SW480 (cell line): ENCODE measurements at places on chromosomes 16 and 17.
A peak's percentile ranks its signal among the peaks of the same experiment; 100 is the strongest.

- peak; percentile 54 for DNase-seq
Observed at GRCh38 chr17:57499648-57500049, 243.3 kb downstream of the MSI2 start.

DNA sequence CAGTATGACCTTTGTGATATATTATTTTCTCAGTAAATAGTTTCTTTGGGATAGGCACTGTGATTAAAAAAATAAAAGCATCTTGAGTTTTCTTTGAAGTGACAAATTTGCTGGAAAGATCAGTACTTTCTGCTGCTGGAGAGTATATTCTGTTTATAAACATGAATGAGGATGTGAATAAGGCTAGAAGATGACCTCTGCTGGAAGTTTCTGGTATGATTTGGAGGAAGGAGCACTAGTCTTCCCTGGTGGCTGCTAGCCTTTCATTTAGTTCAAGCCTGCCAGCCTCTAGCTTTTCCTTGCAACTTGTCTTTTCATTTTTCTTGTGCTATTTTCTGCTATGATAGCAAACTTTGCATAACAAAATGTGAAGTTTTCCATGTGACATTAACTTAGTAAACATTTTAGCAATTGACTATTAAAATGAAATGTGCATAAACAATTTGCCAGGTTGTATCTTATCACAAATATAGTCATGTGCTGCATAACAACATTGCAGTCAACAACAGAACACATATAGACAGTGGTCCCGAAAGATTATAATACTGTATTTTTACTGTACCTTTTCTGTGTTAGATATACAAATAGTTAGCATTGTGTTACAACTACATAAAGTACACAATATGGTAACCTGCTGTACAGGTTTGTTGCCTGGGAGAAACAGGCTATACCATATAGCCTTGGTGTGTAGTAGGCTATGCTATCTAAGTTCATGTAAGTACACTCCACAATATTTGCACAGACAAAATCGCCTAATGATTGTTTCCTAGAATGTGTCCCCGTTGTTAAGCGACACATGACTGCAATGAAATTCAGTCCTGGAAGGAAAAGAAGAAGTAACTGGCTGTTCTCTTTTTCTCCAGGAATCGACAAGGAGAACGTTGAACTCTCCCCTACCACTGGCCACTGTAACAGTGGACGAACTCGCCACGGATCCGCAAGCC is 18.1 kb upstream of the RAB11FIP4 start:
- DNase-seq = peak; percentile 56

DNA sequence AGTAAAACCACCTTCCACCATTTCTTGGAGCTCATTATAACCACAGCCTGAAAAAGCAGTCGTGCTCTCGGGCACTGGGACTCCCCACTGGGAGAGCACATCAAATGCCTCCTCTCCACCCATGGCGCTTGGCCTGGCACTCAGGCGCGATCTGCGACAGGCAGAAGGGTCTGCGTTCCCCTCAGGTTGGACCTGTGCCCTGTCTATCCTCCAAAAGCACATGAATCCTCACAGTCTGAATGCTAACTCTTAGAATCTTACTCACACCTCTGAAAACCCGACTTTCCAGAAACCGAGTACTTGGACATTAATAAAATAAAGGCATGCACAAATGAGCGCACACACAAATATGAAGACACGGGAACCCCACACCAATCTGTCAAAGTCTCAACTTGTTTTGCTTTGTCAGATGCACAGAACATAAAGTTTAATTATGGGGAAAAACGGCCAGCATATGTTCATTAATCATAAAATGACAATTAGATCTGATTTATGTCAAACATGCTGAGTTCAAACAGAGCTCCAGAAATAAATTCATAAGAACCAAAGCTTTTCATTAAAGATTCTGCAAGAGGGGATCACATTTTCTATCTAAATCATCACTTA is 20.5 kb upstream of the FAAP100 start:
- DNase-seq = no peak

DNA sequence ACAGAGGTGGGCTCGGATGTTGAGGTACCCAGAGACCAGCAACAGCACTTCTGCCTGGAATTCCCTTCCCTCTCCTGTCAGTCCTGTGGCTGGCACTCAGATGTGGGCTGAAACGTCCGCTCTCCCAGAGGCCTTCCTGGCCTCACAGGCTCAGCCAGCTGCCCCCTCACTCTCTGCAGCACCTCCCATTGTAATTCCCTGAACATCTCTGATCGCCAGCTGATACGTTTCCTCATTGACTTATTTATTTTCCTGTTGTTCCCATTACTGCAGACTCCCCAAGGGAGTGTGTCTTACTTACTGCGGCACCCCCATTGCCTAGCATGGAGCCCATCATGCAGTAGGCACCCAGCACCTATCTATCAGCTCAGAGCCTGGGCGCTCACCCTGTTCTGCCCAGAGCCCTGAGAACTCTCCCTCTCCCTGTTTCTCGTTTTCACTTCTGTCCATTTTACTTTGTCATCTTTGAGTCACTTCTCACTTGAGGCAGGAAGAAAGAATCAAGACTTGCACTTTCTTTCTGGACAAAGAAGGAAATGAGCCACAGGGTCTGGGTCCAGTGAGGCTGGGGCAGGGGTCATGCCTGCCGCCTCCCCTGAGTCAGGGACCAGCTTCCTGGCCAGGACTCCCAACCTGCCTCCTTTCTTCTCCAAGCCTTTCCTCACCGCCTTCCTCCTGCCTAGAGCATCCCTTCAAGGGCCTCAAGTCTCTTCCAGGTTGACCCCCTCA is 10.2 kb downstream of the CDH5 start:
- DNase-seq = no peak

- no peak for DNase-seq
Observed at GRCh38 chr17:83075270-83075880, 4.0 kb upstream of the METRNL start.

DNA sequence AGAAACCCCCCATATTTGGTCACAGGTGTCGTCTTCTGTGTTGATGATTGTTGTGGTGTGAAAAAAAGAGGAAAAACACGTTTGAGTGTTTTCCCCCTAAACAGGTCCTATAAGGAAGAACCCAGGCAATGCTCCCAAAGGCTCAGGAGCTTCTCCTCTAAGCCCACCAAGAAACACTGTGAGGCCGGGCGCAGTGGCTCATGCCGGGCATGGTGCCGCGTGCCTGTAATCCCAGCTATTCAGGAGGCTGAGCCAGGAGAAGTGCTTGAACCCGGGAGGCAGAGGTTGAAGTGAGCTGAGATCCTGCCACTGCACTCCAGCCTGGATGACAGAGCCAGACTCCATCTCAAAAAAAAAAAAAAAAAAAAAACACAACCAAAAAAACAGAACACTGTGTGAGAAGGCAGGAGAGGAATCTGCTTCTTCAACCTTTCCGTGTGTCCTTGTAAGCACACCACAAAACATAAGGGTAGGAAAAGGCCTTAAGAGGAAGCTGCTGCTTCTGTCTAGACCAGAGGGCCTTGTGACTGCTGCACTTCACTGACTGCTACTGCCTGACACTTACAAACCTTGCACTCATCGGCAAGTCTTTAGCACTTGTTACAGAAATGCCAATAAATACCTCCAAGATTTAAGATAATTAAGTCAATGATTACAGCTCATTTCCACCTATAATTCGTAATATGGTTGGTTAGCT is 9.3 kb downstream of the JPT1 start:
- DNase-seq = no peak

DNA sequence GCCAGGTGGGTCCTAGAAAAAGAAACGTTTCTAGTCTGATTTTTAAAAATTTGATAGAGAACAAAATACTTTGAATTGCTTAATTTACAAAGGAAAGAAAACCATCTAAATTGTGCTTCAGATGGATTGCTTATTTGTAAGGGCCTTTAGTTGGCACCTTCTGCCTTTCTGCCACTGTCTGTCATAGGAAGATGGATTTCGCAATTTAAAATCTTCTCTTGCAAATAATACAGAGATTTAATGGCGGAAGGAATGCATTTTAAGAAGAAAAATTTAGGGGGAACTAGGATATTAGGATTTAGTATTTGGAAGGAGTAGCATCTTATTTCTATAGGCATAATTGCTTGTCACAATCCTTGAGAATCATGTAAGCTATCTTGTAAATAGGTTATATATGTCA is 175.5 kb upstream of the RBL2 start:
- no peak for DNase-seq

DNA sequence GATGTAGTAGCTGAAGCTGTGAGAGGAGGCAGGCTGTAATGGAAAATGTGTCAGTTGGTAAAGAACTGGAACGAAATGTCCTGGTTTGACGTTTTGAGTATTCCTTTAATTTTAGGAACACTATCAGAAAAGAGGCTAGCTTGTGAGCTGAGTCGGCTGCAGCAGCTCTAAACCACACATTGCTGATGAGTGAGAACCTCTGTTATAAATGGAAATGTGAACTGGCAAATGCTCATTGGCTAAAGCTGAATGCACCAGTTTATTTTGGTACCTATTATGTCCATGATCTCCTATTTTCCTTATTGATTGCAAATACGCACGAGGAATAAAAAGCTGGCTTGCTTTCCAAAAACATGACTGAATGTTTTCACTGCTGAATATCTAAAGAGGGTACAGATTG is 11.0 kb upstream of the WIPI1 start:
- DNase-seq = no peak

GRCh38 chr17:51585514-51586104 is 325.3 kb downstream of the UTP18 start:
- DNase-seq = peak; percentile 30

DNA sequence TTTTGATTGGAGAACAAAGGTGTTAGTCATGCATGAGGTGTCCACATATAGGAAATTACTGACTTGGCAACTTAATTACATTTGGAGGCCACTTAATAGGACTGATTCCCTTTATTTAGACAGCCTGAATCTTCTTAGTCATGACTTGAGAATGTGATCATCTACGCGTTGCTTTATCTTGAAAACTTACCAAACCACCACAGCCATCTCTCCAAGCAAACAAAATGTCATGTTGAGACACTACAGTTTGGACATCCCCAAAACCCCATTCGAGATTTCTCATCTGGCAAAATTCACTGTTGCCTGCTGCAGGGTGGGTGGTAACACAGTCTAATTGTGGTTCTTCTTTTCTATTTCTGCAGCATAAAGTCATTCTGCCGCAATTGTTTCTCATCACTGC is 176.5 kb upstream of the CDH5 start:
- DNase-seq = no peak

GRCh38 chr17:81406117-81406953 is 11.1 kb downstream of the BAHCC1 start:
- no peak for DNase-seq
